ENCODE measurements at places on chromosomes 11 and 22.
A peak's percentile ranks its signal among the peaks of the same experiment; 100 is the strongest.

GRCh38 chr11:27087432-27087831, 46.8 kb downstream of the BBOX1 start:
- DNase-seq, result no peak

GRCh38 chr11:46475051-46475925, 83.7 kb upstream of the CHRM4 start:
- no peak for DNase-seq

DNA sequence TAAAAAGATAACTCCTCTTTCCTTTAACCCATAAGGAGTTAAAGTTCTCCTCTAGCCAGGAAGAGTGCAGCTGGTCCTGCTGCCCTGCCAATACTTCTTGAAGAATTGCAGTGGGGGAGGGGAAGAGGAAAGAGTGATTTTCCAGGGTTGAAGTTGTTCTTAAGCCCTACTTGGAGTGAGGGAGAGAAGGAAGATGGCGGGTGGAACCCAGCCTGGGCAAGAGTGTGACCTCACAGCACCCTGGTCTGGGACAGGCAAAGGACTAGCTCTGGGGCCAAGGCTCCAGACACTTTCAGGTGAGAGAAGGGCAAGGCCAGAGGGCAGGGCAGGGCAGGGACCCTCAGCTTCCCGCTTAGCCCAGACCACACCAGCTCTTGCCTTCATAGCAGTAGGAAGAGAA, 6.6 kb downstream of the TNKS1BP1 start:
- DNase-seq, result no peak

DNA sequence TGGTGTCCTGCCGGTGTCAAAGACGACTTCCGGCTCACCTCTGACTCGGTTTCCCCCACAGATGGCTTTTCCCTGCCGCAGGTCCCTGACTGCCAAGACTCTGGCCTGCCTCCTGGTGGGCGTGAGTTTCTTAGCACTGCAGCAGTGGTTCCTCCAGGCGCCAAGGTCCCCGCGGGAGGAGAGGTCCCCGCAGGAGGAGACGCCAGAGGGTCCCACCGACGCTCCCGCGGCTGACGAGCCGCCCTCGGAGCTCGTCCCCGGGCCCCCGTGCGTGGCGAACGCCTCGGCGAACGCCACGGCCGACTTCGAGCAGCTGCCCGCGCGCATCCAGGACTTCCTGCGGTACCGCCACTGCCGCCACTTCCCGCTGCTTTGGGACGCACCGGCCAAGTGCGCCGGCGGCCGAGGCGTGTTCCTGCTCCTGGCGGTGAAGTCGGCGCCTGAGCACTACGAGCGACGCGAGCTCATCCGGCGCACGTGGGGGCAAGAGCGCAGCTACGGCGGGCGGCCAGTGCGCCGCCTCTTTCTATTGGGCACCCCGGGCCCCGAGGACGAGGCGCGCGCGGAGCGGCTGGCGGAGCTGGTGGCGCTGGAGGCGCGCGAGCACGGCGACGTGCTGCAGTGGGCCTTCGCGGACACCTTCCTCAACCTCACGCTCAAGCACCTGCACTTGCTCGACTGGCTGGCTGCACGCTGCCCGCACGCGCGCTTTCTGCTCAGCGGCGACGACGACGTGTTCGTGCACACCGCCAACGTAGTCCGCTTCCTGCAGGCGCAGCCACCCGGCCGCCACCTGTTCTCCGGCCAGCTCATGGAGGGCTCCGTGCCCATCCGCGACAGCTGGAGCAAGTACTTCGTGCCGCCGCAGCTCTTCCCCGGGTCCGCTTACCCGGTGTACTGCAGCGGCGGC, 5.5 kb downstream of the B3GNT6 start:
- no peak for DNase-seq

GRCh38 chr11:119218141-119218878, 12.2 kb downstream of the CBL start:
- no peak for DNase-seq

- no peak for DNase-seq
These were observed 6.0 kb upstream of the KCNJ4 start for GRCh38 chr22:38461057-38461413.

GRCh38 chr11:82858556-82859091, 41.6 kb downstream of the PRCP start:
- DNase-seq, result no peak

DNA sequence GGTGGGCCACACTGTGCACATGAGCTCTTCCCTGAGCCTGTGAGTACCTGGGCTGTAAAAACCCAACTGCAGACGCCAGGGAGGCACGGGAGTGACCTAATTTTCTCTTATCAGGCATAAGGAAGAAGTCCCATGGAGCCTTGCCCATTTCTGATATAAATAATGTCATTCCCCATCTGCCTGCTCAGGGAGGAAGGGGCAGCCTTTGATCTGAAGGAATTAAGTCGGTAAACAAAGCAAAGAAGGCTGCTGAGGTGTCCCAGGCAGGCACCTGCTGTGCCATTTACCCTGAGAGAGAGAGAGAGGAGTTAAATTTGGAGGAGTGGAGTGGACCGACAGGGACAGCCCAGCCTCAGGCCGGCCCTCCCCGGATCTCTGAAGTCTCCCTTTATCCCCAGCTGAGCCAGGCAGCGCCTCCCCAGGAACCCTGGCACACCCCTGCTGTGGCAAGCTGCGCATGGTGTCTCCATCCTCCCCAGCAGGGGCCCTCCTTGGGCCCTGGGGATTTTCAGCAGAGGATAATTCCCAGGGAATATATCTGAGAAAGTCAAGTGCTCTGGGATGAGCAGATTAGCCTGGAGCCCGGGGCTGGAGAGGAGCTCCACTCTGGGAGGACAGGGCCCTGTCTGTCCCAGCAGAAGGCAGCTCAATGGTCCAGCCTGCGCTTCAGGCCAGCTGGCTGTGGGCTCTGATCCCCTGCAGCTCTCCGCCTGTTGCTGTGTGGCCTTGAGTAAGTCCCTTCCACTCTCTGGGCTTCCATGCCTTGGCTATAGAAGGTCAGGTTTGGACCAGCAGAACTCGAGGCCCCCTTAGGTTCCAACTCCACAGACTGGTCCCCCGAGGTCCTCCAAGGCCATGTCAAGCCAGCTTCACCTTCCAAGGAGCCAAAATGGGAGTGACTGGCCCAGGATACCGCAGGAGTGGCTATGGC, 17.5 kb upstream of the CABP7 start:
- peak; percentile 39 for DNase-seq

DNA sequence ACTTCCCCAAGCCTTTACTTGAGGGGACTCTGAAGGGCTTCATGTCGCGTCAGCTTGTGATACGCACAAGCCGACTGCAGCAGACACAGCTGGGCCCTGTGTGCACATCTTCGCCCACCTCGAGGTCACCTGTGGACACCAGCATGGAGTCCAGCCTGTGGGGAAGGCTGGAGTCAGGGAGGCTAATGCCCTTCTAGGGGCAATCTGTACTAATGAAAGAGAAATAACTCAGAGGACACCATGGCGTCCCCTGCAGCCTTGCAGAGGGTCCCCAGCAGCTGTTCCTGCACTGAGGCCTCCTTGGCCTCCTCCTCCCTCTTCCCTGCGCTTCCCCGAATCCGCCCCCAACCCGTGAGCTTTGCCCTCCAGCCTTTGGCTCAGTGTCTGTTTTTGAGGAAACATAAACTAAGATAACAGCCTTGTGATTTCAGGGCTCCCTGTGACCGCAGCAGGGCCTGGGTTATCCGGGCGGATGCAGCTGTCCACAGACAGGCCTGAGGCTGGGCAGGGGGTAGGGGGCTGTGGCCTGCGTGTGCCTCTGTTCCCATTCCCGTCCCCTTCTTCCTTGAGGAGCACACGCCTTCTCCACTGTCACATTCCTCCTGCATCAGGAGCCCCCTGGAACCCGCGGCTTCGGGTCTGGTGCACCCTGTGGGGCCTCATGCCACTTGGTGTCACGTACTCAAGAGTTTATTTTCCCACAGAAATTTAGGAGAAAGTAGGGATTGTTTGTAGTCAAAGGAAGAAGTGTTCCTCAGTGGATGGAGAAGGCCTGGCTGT, 25.0 kb downstream of the KRTAP5-5 start:
- no peak for DNase-seq

DNA sequence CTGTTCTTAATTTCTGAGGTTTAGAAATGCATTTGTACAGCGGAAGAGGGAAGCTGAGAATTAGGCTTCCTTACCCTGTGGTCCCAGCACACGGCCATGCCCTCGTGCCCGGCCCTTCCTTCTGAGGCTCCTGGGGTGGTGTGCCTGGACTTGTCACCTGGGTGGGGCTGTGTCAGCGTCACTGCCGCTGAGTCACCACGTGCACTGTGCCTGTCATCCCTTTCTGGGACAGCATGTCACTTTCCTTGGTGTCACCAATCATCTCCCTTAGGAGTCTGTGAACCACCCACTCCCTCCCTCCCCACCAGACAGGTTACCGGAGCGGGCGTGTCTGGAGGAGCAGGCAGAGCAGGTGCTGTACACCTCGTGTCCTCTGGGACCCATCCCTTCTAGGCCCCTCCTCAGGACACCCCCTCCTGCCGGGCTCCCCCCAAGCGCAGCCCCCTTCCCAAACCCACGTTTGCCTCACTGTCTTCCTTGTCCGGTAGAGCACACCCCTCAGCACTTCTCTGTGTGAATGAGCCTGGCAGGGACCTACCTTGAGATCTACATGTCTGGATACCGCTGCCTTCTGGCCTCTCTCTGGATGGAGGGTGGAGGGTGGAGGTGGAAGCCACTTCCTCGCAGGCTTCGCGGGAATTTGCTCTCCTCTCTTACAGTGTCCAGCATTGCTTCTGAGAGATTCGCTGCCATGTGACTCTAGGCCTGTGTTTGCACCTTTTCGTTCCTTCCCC, 367.6 kb downstream of the TBC1D22A start:
- DNase-seq, result no peak

GRCh38 chr11:61793083-61793828, 545 bp downstream of the FEN1 start:
- DNase-seq, result no peak

GRCh38 chr11:107953446-107953845, 25.2 kb downstream of the RAB39A start:
- no peak for DNase-seq

- no peak for DNase-seq
These were observed 180.6 kb downstream of the TBC1D22A start for GRCh38 chr22:46942799-46943785.

DNA sequence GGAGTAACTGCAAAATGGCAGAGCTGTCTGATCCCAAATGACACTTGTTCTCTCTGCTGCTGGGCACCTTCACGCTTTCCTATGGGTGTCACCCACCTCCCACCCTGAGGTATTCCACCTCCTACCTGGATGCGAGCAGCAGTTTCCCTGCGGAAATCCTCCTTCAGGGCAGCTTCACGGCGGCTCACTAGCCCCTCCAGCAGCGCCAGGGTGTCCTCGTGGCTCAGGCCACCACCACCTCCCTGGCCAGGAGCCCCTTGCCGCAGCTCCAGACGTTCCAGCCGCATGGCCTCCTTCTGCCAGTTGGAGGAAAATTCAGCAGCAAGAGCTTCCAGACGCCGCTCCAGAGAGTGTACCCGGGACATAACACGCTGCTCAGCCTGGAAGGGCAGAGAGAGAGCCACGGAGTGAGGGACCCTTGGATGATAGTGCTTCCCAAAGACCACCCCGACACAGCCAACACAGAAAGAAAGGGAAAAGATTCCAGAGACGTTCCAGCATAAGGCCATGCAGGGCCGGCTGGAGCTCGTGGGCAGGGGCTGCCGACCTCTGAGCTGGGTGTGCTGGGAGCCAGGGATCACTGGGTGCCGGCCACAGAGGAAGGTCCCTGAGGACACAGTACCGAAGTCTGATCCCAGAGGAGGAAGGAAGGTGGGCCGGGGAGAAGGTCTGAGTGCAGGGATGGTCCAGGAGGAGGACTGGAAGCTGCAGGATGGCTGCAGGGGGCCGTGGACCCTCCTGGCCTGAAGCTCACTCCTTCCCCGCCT, 13.4 kb downstream of the SUN2 start:
- DNase-seq, result no peak

GRCh38 chr11:102994105-102994504, 38.6 kb upstream of the MMP13 start:
- no peak for DNase-seq

DNA sequence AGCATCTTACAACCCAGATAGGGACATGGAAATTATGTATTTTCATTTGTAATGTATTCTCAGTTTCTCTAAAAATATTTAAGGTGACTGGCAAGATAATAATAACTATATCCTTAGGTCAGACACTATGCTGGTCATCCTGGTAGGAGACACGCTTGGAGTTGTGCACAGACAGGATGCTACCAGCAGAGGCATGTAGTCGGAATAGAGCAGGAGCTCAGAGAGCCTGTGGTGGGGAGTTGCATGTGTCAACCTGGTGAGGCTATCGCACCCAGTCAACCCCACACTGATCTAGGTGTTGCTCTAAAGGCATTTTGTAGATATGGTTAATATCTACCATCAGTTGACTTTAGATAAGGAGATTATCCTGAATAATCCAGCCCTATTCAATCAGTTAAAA, 318.5 kb downstream of the MIAT start:
- DNase-seq, result no peak

GRCh38 chr22:37274380-37274862, 7.9 kb upstream of the CYTH4 start:
- DNase-seq, result no peak

- no peak for DNase-seq
These were observed 1.2 kb downstream of the NOX4 start for GRCh38 chr11:89489930-89490329.

DNA sequence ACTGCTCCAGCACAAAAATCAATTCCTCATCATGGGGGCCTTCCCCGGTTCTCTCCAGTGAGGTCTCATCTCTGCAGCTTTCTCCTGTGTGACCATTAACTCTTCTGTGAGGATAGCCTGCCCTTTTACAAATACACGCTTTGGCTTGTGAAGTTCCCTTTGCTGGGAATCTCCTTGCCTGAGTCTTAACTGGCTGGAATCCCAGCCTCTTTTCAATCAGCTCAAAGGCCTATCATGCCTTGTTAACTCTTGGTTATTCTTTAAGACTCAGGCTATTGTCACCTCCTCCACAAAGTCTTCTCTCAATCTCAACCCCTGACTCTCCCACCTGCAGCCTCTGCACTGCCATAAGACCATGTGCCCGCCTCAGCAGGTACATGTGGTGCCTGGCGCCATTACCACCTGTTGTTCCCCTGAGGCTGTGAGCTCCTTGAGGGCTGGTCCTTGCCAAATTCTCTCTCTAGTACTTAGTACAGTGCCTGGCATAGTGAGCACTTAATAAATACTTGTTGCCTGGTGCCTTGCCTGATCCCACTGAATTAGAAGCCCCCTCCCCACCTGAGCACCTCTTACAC, 128.2 kb downstream of the ST3GAL4 start:
- DNase-seq, result no peak

DNA sequence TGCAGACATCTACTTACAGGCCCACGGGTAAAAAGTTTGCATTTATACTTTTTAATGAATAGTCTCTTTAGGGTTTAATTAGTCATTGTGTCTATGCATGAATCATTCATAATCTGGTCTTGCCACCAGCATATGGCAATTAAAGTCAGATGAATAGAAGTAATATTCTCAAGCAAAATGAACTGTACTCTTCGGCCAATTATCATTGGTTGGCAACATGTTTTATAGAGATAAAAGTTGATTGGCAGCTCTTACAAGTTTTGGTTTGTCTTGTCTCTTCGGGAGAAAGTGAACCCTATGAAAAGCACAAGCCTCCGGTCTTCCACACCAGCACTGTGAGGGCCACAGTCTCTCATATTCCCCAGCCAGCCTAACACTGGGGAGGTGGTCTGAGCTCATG, 97.8 kb downstream of the OSBP2 start:
- no peak for DNase-seq

Data from cerebellar nuclear complex (tissue), 1 donor.